Peyer's patch (tissue), 4 donors: ENCODE measurements at places on chromosomes 5 and 9. TPM values are rescaled to one million over a fixed set of nuclear protein-coding genes. Genes with fewer than 3 reads are reported as not detected.

- no peak overlapping the region for H3K4me3 ChIP-seq
- no peaks in the 10 kb centered on the region for H3K27me3 ChIP-seq
- no peaks in the 10 kb centered on the region for H3K36me3 ChIP-seq
- H3K4me1 ChIP-seq: no peaks in the 10 kb centered on the region
- no peak overlapping the region for H3K27ac ChIP-seq
- no peak for DNase-seq
Measured at GRCh38 chr5:155872629-155873220, 454.2 kb upstream of the SGCD start.

ADCY2 gene
- total RNA-seq: 7.8 TPM

GRCh38 chr5:31144364-31144763, 49.1 kb upstream of the CDH6 start:
- no peaks in the 10 kb centered on the region for H3K27me3 ChIP-seq
- no peak for DNase-seq
- no peak overlapping the region for H3K4me3 ChIP-seq
- H3K27ac ChIP-seq: no peak overlapping the region
- H3K36me3 ChIP-seq: no peaks in the 10 kb centered on the region

HEXB gene
- total RNA-seq: 99.0 TPM

C8G gene
- total RNA-seq: 24.9 TPM

DNA sequence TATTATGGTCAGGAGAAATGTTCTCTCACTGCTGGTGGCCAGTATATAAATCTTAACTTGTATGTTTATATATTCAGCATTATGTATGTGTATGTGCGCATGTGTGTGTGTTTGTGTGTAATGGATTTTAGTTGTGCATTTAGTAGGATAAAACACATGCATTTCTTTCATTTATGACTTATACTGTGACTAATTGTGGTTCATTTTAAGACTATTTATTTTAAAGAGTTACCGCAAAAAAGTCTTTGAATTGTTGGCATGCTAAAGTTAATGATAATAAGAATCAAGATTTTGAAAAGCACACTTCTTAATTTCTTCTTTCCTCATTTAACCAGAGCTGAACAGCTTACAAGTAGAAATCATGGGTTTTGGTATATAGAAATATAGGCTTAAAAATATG, 60.9 kb downstream of the RAI14 start:
- no peaks in the 10 kb centered on the region for H3K27me3 ChIP-seq
- H3K36me3 ChIP-seq: no peaks in the 10 kb centered on the region
